ENCODE measurements at places on chromosomes 13 and 19.

GRCh38 chr19:51207747-51208146 lies 17.1 kb upstream of the CD33 start:
- no peak for DNase-seq

- no peak for DNase-seq
Observed at GRCh38 chr13:113426591-113426986, 26.7 kb downstream of the ADPRHL1 start.

- DNase-seq = no peak
Observed at GRCh38 chr13:110363010-110363409, 55.9 kb downstream of the COL4A2 start.

GRCh38 chr19:23283925-23284324 lies 33.7 kb upstream of the ZNF724 start:
- DNase-seq = no peak

- DNase-seq = no peak
Observed at GRCh38 chr13:21825186-21825585, 154.3 kb downstream of the FGF9 start.

GRCh38 chr19:41860419-41861115 lies 512 bp downstream of the RPS19 start:
- no peak for DNase-seq

DNA sequence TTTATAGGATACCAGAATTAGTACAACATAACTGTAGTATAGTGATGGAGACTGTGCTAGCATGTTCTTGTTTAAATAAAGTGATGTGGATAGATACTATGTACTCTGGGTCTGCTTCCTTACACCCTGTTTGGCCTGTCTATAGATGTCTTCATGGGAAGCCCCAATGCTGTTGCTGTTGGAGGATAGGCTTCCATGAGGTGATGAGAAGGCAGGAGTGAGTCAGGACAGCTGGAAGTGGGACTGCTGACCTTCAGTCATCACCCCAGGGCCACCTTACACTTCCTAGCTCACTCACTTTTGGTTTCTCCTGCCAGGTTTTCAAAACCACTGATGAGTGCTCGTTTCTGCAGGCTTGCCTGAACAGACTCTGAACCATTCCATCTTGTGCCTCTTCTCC lies 4.2 kb downstream of the KCTD4 start:
- no peak for DNase-seq

- no peak for DNase-seq
Observed at GRCh38 chr13:26025196-26025595, 26.6 kb downstream of the SHISA2 start.

DNA sequence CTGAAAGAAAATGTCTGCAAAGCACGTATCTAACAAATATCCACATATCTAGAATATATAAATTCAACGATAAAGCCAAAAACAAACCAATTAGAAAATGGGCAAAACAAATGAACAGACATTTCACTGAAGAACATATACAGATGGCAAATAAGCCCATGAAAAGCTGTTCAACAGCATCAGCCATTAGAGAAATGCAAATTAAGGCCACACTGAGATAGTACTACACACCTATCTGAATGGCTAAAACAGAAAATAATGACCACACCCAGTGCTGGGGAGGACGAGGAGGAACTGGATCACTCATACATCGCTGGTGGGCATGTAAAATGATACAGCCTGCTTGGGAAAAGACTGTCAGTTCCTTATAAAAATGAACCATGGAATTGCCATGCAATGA lies 32.0 kb downstream of the PDCD5 start:
- no peak for DNase-seq

DNA sequence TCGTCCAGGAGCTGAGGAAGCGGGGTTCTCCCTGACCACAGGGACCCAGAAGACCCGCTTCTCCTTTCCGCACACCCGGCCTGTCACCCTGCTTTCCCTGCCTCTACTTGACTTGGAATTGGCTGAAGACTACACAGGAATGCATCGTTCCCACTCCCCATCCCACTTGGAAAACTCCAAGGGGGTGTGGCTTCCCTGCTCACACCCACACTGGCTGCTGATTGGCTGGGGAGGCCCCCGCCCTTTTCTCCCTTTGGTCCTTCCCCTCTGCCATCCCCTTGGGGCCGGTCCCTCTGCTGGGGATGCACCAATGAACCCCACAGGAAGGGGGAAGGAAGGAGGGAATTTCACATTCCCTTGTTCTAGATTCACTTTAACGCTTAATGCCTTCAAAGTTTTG lies 18.9 kb downstream of the VASP start:
- DNase-seq = no peak

- no peak for DNase-seq
Observed at GRCh38 chr19:45340899-45341453, 426 bp downstream of the KLC3 start.

GRCh38 chr13:28655561-28655960 lies 3.4 kb upstream of the POMP start:
- no peak for DNase-seq

- no peak for DNase-seq
Observed at GRCh38 chr13:45119469-45119990, 780 bp upstream of the GTF2F2 start.

DNA sequence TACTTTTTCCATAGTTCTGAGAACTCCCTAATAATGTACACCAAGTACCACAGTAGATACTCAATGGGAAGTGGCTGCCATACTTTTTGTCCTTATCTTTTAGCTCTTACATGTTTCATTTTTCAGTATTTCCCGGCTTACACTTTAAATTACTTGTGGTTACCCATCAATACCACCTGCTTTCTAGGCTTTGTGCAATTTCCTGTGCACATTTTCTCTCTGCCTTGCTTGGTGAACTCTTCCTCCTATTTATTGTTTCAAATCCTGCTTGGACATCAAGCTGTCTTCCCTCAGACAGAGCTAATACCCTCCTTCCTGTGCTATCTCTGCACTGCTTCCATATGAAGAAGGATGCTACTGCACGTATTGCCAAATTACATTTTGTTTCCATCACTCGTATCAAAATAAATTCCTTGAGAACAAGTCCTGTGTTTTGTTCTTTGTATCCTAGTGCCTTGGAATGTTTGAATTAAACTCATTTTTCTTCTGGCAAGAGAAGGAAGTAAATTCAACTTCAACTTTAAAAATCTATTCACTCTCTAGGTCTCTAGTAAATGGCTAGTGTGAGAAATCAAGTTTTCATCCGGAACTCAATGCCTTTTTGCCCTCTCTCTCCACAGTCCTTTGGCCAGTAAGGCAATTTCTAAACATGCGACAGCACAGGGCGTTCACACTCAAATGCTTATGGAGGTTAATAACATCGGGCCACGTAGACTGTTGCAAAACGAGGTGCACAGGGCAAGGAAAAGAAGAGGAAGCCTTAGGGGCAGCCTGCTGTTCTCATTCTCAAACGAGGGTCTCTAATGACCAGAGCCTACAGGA lies 5.6 kb downstream of the ZAR1L start:
- DNase-seq = no peak

DNA sequence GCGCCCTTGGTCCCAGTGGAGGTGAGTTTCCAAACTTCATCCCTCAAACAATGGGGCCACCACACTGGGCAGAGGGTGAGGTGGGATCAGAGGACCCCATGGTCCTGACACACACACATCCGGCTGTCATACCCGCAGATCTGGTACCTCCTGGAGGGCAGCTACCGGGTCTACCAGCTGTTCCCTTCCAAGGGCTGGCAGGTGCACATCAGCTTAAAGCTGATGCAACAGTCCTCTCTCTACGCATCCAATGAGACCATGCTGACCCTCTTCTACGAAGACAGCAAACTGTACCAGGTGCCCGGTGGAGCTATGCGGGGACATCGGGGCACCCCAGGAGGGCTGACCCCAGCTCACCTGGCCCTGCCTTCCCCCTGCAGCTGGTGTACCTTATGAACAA lies 14.0 kb upstream of the PSMD8 start:
- no peak for DNase-seq

DNA sequence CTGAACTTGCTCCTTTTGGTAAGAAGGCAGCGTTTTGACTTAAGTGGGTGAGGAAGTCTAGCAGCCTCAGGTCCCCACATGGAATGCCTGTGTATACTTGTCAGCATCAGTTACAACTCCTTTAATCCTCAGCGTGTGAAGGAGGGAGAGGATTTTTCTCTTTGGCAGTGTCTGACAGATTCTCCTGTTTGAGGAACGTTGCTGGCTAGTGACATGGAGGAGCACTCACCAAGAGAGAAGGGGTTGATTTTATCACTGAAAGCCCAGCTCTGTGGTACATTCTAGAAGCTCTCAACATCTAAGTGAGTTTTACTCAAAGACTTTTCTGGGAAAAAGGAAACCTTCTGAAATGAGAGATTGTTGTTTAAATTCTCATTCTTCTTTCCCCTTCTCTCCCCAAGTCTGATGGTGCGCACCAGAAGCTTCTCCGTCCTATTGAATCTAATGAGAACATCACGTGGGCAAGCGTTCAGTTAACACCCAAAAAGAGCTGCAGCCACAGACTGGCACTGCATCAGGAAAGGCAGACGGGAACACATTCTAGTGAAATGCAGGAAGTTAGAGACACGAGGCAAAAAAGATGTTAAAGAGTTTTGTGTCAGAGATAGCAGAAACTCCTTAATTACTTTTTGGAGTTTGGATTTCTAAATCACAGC lies 58.2 kb downstream of the GJA3 start:
- DNase-seq = no peak

- no peak for DNase-seq
Observed at GRCh38 chr13:92187378-92187989, 789.1 kb downstream of the GPC5 start.

- no peak for DNase-seq
Observed at GRCh38 chr13:51811920-51812451, 8.0 kb upstream of the DHRS12 start.

DNA sequence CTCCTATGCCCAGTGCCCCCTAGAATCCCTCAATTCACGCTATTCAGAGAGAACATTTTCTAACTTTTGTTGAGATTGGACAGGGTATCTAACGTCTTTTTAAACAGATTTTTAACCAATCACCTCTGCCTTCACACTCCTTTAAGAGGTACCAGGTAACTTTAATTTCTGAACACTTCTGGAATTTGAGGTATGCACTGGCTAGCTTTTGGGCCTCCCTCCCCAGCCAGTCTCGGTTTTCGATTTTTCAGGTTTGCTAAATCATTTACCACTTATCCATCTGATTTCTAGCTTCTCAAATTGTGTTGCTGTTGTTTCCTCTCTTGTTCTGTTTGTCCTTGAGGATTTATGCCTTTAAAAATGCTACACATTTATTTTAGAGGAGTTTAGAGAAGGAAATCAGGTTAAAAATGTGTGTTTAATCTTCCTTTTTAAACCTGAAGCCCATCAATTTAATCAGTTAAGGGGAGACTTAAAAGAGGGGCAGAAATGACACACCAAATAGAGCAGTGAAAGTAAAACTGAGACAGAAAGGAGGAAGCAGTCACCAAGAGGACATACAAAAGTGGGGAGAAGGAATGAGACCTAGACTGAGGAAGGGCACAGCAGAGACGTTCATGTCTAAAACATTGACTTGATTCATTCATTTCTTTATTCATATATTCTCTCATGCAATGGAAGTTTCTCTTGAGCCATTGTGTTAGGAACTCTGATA lies 139.6 kb upstream of the HTR2A start:
- DNase-seq = no peak

- DNase-seq = no peak
Observed at GRCh38 chr13:98486412-98486811, 90.5 kb downstream of the STK24 start.

- DNase-seq = no peak
Observed at GRCh38 chr19:48295458-48295857, 25.6 kb downstream of the ZNF114 start.

- no peak for DNase-seq
Observed at GRCh38 chr19:47109541-47110375, 3.8 kb downstream of the ZC3H4 start.

DNA sequence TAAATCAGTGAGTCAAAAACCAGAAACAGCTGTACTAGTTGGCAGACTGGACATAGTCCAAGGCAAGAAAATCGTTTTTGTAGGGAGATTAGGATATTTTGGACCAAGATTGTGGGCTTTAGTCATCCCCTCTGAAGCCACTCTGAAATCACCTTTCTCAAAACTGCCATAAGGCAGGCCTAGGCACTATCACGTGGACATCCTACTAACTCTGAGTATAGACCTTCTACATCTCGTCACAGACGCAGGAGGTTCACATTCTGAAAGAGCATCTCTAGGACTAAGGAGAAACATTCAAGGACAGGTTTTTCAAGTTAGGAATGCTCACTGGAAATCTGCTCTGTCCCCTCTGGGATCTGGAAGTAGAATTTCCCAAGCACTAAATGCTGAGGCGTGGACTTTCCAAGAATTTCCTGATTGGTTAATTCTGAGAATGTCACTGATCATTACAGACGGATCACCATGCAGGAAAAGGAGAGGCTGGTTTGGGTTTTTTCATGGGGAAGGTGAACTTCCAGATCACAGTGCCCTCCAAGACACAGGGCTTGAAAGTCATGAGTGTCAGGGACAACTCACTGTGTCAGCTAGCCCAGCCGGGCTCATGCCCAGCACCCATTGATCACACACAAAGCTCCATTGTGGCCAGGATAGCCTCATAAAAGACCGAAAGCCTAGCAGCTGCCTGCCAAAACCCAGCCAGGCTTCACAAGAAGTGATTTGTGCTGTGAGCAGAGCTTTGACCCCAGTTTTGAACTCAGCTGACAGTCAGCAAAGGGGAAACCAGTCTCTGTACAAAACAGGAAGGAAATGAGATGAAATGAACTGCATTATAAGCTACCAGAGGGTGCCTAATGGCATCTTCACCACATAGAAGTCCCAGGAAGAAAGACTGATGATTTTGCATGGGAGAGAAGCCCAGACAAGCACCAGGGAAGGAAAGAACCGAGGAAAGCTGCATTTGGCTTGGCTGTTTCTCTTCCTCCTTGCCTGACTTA lies 2.7 kb upstream of the RUBCNL start:
- DNase-seq = no peak

DNA sequence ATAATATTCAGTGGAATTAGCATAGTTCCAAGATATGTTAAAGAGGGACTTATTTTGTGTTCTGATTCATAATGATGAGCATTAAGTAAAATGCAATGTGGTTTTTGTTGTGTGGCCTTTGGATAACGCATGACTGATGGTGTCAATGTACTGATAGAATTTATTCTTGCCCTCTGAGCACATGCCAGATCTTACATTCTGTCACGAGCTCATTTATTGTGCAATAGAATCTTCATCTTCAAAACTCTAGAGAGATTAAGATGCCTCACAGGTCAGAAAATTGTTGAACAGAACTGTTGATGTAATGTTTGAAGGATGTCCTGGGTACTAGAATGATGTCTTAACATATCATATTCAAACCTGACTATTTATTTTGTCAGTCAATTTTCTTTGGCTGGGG lies 148.0 kb upstream of the HTR2A start:
- no peak for DNase-seq
